ENCODE measurements at places on chromosomes 12 and 14.

DNA sequence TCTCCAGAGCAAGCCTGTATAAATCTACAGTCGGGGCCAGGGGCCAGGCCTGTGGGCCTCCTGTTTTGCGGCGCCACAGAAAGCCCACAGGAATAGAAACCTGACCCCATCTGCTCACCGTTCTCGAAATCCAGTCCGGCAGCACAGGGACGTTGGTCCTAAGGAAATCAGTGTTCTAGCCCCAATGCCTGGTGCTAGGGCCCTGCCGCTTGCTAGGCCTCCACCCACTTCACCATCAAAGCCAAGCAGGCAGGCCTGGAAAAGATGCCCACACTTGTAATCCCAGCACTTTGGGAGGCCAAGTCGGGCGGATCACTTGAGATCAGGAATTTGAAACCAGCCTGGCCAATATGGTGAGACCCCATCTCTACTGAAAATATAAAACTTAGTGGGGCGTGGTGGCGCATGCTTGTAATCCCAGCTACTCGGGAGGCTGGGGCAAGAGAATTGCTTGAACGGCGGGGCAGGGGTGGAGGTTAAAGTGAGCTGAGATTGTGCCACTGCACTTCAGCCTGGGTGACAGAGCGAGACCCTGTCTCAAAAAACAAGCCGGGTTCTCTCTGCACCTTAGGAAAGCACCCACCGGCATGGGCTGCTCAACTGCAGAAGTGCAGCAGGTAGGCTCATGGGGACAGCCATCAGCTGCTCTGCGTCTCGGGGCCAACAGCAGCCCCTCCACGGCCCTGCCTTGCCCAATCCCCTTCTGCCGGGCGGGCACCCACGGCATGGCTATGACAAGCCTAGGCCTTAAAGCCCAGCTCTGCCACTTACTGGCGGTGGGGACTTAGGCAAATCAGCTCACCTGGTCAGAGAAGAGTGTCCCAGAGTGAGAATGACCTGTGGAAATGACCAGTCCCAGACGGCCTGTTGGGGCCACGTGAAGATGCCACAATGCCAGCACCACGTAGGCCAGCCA is 47.4 kb downstream of the VWF start:
- no peak for DNase-seq

- DNase-seq = no peak
Measured at GRCh38 chr12:51579321-51579850, 11.6 kb upstream of the SCN8A start.

DNA sequence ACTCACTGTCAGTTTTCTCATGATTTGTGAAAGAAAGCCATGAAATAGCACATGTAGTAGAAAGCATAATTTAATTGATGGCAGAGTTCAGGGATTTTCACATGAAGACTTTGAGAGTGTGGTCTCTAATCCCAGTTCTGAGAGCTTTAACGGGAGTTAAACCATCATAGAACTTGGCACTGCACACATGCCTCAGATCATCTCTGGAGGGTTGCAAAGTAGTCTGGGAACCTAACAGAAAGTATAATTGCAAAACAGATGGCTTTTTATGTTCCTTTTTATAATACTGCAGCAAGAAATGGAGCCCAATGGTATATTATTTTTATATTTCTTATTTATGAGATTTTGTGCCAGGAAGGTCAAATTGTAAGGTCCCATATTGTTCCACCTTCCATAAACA is 77.9 kb downstream of the BHLHE41 start:
- no peak for DNase-seq

GRCh38 chr14:81095539-81095938 is 125.2 kb downstream of the GTF2A1 start:
- no peak for DNase-seq

DNA sequence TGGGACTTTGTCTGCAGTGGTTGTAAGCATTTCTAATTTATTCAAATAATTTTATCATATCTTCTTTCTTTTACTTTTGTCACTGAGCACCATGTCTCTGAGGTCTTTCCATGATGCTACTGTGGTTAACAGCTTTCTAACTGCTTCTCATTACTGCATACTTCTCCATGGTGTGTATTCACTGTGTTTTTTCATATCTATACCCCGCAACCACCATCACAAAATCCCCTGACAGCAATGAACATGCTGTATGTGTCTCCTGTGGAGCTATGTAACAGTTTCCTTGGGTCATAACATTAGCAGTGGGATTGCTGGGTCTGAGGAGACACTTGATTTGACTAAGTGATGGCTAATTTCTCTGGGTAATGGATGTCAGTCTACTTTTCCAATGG is 29.2 kb upstream of the CHST11 start:
- no peak for DNase-seq

GRCh38 chr14:100979780-100980179 is 76.3 kb upstream of the RTL1 start:
- DNase-seq = no peak

DNA sequence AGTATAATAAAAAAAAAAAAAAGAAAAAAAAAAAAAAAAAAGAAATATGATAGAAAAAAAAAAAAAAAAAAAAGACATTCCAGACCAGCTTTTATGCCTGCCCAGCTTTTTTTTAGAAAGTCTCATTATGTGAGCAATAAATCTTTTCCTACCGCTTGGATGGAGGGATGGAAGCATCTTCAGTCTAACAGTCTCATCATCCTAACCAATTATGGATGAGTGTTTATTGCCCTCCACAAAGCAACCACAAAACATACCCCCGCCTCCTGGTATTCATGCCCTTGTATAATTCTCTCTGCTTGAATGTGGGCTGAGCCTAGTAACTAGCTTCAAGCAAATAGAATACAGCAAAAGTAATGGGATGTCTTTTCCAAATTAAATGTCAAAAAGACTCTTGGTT is 33.7 kb upstream of the ADAMTS20 start:
- no peak for DNase-seq

- DNase-seq = no peak
Measured at GRCh38 chr12:107356266-107356936, 263.1 kb upstream of the CRY1 start.

GRCh38 chr12:50924439-50925341 is 27.7 kb upstream of the HIGD1C start:
- DNase-seq = peak; percentile 90
